Aorta (tissue), 5 donors: ENCODE measurements at places on chromosomes 2 and 18. TPM values are rescaled to one million over a fixed set of nuclear protein-coding genes. Genes with fewer than 3 reads are reported as not detected.

DNA sequence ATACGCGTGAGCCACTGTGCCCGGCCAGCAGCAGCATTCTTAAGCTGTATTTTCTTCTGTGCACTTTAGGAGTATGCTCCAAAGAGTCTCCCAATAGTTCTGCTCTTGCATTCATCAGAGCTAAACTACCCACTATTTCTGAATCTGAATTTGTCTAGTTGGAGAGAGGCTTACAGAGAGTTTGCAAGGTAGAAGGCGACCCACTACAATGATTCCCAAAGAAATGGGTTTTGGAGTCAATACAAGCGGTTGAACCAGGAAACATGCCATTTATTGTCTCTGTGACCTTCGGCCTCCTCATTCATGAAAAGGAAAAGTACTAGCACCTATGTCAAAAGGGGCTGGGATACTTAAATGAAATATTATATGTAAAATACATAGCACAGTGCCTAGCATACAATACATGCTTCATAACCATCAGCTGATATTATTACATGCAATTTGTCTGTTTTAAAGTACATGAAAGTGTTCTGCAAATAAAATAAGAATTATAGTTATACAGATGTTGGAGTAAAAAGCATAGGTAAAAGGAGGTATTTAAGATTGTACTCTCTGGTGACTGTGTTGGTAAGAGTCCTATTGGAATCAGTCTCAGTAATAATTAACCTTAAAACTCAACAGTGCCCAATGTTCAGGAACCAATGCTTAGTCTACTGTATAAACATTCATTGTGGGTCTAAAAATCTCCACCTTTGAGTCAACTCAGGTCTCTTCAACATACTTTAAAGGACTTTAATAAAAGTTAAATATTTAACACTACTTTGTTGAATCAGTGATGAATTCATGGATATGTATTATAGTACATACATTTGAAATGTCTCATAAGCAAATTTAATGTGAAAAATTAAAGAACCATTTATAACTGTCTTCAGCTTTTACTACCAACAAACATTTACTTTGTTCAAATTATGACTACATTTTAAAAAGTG is 89.8 kb upstream of the GRB14 start:
- H3K4me3 ChIP-seq: no peak overlapping the region
- H3K27ac ChIP-seq: no peak overlapping the region
- no peaks in the 10 kb centered on the region for H3K36me3 ChIP-seq
- DNase-seq: no peak
- H3K27me3 ChIP-seq: no peaks in the 10 kb centered on the region

APCDD1 gene
- 7.6 TPM for total RNA-seq

DNA sequence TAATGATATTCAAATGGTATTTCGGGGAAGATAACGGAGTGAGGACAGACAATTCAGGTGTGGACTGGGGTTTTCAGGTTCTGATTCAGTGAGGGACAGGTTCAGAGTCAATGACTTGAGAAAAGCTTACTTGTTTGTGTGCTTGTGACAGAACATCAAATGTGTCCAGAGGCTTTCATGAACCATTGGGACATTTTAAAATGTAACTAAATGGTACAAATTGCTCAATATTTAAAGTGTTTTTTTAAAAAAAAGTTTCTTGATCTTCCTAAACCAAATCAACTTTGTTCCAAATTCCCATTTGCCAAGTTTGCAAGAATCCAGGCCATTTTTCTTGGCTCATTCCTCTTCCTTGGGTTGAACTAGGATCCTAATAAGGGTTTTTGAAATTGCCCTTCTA is 59.4 kb upstream of the BZW1 start:
- no peaks in the 10 kb centered on the region for H3K4me1 ChIP-seq
- no peak overlapping the region for H3K4me3 ChIP-seq
- no peak overlapping the region for H3K27ac ChIP-seq
- H3K36me3 ChIP-seq: no peaks in the 10 kb centered on the region
- no peaks in the 10 kb centered on the region for H3K27me3 ChIP-seq
- no peak for DNase-seq

DNA sequence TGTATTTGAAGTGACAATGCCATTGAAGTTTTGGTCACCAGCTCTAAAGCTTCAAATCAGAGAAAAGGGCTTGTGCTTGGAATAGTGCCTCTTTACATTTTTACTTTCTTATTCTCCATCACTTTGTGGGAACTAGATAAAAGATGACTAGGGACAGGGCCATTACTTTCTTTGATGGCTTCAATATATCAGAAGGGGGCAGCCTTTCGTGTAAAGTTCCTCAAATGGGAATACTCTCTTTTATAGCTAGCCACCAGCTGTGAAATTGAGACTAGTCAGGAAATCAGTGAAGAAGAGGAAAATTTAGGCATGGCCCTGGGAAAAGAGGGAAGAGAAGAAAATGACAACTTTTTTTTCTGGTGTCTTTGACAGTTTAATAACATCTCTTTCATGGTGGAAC is 242.5 kb downstream of the DCC start:
- H3K27ac ChIP-seq: no peak overlapping the region
- H3K4me3 ChIP-seq: no peak overlapping the region
- no peaks in the 10 kb centered on the region for H3K4me1 ChIP-seq
- no peak for DNase-seq

NDC80 gene
- 2.4 TPM for total RNA-seq

DNA sequence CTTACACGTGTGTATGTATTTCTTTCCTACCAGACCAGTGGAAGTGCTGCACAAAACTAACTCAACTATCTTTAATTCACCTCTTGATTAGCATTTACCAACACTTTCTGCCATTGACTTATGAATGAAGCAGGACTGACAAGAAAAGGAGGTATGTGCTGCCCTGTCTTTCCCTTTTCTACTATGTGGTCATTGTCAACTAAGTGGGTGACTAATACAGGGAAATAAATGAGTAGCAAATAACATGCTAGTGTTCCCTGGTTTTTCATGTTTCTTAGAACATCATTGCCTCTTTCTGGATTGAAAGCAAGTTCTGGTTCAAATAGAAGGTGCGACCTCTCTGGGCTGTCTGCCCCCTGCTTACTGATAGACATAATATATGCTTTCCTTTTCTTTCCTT is 58.0 kb downstream of the LINC00305 start:
- DNase-seq: no peak
- peaks cover 1% of the 10 kb centered on the region for H3K27me3 ChIP-seq
- no peak overlapping the region for H3K27ac ChIP-seq
- no peak overlapping the region for H3K4me3 ChIP-seq
- no peaks in the 10 kb centered on the region for H3K36me3 ChIP-seq

GRCh38 chr18:58118536-58118935 is 74.5 kb downstream of the NEDD4L start:
- H3K4me3 ChIP-seq: no peak overlapping the region
- no peaks in the 10 kb centered on the region for H3K4me1 ChIP-seq
- H3K36me3 ChIP-seq: no peaks in the 10 kb centered on the region
- no peaks in the 10 kb centered on the region for H3K27me3 ChIP-seq
- no peak overlapping the region for H3K27ac ChIP-seq

GRCh38 chr2:160392201-160392600 is 101.4 kb downstream of the RBMS1 start:
- H3K4me3 ChIP-seq: no peak overlapping the region
- DNase-seq: no peak
- H3K27ac ChIP-seq: no peak overlapping the region
- H3K36me3 ChIP-seq: no peaks in the 10 kb centered on the region
- no peaks in the 10 kb centered on the region for H3K27me3 ChIP-seq

KCNG2 gene
- 1.1 TPM for total RNA-seq

UBR3 gene
- 63.9 TPM for total RNA-seq

DNA sequence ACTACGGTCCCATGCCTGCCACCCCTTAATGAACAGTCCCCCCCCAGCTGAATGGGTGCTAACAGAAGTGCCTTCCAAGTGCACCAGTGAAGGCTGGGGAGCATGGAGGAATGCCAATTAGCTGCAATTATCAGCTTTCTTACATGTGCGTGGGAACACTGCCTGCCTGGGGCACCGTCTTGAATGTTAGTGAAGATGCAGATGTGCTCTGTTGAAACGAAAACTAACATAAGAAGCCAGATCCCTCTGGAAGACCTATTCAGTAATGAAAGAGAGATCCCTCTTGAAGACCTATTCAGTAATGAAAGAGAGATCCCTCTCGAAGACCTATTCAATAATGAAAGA is 154.5 kb downstream of the CLIP4 start:
- no peak overlapping the region for H3K27ac ChIP-seq
- no peaks in the 10 kb centered on the region for H3K27me3 ChIP-seq
- H3K4me3 ChIP-seq: no peak overlapping the region
- DNase-seq: no peak
- H3K36me3 ChIP-seq: no peaks in the 10 kb centered on the region

DNA sequence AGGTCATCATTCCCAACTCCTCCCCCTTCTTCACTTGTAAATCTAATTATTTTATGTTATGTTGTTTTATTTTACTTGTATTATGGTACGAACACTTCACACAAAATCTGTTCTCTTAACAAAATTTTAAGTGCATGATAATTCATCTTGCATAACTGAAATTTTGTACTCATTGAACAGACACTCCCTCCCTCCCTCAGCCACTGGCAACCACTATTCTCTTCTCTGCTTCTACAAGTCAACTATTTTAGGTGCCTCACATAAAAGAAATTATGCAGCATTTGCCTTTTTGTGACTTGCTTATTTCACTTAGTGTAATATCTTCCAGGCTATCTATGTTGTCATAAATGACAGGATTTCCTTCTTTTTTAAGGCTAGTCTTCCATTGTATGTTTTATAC is 30.4 kb upstream of the OSBPL6 start:
- no peak for DNase-seq
- H3K4me1 ChIP-seq: no peaks in the 10 kb centered on the region
- no peak overlapping the region for H3K27ac ChIP-seq
- H3K36me3 ChIP-seq: no peaks in the 10 kb centered on the region
- no peak overlapping the region for H3K4me3 ChIP-seq
